ENCODE measurements at places on chromosomes 16 and 17.

DNA sequence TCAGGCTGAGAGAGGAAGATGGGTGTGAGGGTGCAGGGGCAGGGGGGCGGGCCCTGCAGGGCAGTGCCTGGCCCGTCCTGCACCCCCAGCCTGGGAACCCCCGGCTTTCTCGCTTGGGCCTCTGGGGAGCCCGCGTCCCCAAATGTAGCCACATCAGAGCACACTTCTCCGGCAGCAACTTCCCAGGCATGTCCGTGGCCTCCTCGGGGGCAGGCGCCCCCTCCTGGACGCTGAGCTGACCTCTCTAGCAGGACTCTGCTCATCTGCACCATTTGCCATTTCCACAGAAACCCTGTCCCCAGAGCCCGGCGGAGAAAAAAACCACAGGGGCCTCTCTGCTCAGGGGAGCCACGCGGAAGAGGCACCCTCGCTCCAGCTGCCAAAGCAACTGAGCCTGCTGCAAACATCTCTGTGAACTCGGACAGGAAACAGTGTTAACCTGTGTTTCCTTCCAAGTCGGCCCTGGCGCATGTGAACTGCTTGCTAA, 63.4 kb downstream of the KLHDC4 start:
- DNase-seq = no peak

DNA sequence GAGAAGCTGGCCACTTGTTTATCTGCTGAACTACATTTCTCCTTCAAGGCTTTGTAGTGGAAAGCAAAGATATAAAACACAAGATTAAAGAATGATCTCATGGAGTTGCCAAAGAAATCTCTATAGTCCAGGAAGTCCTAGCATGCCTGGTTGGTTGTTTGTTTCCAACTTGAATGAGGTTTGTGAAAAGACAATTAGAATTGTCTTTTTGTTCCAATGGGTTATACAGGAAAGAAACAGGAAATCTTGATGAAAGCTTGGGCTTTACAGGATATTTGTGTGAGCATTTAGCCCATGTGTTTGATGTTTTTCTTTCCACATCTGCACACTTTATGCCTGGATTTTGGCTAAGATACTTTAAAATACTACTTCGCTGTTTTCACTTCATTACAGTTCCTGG, 273.4 kb downstream of the CEP112 start:
- DNase-seq = no peak

GRCh38 chr16:61421111-61421510, 615.1 kb downstream of the CDH8 start:
- DNase-seq = no peak

GRCh38 chr16:27174007-27174406, 29.3 kb upstream of the KDM8 start:
- peak; percentile 89 for DNase-seq

DNA sequence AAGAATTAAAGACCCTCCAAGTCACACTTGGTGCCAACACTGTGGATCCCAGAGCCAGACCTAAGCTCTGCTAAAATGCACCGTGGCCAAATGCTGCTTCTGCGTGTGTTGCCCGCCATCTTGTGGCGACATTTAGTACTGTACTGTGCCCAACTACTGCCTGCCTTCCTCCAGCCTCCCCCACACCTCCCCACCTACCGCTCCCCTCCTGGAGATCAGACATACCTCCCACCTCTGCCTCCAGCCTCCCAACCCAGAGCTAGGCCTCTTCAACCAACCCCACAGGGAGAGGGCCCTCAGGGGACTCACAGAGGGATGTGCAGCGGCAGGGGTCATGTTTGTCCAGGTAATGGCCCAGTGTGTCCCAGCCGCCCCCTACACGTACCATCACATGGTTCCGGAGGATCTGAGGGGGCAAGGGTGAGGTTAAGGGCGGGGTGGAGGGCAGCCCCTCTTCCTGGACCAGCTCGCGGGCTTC, 5.5 kb downstream of the GAS2L2 start:
- peak; percentile 18 for DNase-seq

GRCh38 chr17:74513987-74514631, 17.2 kb downstream of the CD300LB start:
- no peak for DNase-seq

- no peak for DNase-seq
Measured at GRCh38 chr17:17582372-17582771, 9.1 kb downstream of the PEMT start.

DNA sequence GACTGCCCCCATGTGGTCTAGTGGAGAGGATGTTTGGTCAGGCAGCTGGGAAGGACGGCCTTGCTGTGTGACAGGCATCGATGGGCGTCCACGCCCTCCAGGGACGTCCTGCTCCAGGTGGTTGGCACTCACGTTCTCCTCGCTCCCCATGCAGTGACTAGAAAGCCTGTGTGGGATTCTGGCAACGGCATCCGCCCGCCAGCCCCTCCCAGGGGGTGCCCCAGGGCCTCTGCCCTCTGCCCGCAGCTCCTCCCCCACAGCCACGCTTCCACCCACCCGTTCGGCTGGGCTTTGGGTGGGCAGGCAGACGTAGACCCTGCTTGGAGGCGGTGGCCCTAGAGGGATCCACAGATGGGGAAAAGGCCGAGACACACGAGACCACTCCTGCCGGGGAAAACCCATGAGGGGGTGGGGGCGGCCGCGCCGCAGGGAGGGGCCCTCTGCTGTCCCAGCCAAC, 4.7 kb upstream of the IL17C start:
- DNase-seq = no peak

DNA sequence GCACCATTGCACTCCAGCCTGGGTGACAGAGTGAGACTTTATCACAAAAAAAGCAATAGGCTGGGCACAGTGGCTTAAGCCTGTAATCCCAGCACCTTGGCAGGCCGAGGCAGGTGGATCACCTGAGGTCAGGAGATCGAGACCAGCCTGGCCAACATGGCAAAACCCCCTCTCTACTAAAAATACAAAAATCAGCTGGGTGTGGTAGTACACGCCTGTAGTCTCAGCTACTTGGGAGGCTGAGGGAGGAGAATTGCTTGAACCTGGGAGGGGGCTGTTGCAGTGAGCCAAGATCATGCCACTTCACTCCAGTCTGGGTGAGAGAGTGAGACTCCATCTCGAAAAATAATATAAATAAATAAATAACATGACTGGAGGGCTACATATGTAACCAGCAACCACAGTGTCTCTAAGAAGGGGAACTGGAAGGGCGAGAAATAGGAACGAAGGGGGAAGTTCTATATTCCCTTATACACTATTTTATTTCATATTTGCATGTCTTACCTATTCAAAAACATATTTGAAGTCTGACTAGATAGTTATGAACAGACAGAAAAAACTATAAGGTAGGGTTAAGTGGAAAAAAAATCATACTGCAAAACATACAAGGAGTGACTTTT, 25.9 kb downstream of the MYH11 start:
- DNase-seq = no peak

DNA sequence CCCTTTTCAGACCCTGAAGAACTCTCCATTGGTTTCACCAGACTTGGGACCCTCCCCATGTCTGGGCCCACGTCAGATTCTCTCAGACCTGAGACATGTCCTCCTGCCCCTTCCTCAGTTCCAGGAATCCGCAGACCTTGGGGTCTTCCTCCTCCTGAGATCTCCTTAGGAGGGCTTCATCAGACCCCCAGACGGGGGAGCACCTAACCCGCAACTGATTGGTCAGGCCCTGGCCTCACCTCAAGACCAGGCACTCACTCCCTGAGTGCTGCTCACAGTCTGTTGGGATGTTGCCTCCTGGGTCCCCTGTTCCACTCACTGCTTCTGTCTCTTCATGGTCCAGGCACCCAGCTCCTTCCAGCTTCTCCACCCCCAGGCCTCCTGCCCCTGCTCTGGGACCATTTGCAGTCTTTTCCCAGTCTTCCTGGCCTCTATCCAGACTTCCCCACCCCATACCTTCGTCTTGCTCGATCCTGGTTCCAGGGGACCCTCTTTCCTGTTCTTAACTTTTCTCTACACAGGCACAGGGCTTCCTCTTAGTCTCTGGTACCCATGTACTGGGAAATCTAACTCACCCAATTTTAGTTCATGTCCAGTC, 1.2 kb downstream of the GID4 start:
- DNase-seq = no peak

DNA sequence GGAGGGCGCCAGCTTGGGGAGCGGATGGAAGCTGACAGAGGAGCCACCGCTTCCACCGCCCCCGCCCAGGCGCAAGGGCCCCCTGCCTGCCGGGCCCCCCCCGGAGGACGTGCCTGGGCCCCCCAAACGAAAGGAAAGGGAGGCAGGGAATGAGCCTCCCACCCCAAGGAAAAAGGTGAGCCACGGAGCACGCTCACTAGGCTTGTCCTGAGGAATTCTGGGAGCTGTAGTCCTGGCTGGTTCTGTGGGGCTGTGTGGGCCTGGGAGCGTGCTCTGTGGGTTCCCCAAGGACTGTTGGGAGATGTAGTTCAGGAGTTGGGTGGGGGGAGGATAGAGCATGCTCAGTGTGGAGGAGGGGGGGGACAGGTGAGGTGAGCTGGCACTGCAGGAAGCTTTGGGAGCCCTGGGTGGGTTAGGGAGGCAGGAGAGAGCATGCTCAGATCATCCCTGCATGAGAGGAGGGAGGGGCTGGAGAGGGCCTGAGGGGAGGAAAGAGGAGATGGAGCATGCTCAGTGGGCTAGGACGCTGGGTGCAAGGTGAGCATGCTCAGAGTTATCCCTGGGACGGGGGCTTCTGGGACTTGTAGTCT, 4.5 kb downstream of the FBXL19 start:
- DNase-seq = peak; percentile 36

DNA sequence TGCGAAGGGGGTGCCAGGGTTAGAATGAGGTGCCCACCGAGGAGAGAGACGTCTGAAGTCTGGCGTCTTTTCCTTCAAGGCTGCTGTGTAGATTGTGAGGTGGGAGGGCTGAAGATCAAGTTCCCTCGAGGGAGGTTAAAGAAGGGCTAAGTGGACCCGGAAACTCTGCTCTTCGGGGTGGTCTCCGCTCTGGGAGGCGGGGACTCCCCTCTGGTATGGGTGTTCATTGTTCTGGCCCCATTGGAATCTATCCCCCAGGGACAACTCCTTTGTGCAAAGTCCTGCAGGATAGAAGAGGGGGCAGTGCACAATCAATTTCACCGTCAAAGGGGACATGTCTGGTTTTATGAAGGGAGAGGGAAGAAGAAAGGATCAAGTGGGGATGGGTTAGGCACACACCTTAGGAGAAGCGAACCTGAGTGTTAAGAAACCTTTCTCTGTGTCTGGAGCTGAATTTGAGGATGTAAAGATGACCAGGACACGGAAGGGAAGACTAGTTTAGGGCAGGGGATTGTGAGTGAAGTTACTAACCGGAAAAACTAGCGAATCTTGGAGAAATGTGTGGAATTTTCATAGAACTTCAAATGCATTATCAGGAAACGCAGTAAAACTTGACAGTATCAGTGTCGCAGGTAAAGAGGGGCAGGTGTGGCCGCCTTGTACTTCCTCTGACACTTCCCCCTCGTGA, 809 bp upstream of the RAB34 start:
- no peak for DNase-seq

DNA sequence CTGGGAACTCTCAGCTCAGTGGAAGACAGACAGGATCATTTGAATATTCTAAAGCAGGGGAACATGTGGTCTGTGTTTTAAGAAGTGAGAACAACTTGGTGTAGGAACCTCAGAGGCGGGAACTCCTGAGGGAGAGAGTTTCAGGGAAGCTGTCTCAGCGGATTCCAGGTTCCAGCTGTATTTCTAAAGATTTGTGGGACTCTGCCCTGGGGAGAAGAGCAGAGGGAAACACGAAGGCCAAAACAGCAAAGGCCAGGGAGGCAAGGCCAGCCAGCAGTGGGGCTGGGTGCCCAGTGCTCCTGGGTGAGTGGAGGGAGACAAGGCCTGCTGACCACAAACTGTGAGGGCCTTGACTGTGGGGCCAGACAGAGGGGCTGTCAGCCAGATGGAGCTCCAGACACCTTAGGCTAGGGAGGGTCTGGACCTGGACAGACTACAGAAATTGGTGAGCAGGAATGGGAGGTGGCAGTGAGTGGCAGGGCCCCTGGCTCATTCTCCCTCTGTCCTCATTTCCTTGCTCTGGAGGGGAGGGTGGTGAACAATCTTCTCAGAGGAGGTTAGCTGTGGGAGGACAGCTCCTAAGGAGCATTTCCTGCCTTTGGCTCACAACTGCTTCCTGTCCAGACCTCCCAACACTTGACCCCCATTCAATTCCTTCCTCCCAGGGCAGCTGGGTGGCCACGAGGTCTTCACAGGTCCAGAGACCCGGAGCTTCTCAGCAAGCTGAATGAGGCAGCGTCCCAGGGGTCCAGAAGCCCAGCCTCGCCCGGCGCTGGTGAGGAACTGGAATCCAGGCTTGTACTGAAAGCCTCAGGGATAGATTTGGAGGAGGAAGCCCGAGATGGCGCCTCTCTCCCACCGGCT, 21.0 kb upstream of the FZD2 start:
- DNase-seq = no peak

DNA sequence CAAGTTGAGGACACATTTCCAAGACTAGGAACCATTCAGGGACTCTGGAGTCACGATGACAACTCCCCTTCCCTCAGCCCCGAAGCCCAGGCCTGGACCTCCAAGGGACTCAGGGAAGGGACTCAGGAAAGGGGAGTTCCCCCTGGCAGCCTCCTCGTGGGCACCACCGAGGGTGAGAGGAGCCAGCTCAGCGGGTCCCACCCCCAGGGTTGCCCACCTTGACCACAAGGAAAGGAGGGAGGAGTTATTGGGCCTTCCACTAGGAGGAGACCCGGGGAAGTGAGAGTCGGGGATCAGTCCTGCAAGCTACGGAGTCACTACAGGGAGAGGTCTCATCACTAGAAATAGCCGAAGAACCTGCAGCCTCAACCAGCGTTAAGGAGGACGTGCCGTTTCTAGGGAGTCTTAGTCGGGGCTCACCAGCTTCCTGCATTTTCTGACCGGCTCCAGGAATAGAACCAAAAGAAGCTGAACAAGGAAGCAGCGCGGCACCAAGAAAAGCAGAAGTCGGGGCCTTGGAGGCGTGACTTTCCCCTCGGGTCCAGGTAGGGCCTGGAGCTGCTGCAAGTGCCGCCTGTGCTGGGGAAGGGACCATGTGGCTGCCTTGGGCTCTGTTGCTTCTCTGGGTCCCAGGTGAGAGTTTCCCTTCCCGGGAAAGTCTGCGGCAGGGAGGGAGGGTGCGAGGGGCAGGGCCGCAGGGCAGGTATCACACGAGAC, at the start of gene CD300A:
TSS of gene CD300A (plus strand) at position 524 of the 717 bp plus-strand sequence. CDS start at position 594, 70 bp downstream.
- DNase-seq = no peak

- DNase-seq = no peak
Measured at GRCh38 chr16:73891129-73891542, 405.5 kb upstream of the PSMD7 start.

DNA sequence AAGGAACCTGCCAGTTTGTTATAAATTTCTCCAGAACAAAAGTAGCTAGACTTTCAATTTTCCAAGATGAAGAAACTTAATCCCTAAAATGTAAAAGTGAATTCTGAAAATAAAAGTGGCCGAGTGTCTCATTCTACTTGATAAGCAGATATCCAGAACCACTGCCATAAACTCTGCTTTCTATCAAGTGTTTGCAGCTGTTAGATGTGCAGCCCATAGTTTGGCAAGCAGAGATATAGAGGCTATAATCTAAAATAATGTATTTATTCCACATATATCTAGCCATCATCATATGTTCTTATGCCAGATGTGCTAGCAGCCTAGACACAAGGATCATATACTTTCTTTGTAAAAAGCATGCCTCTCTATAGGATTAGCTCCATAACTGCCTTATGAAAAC, 14.7 kb upstream of the FBXL20 start:
- no peak for DNase-seq

GRCh38 chr17:73045724-73046123, 46.8 kb downstream of the SLC39A11 start:
- DNase-seq = no peak
